ENCODE measurements at places on chromosomes 2 and 18.

- no peak for DNase-seq
Measured at GRCh38 chr18:34370704-34371395, 146.1 kb upstream of the NOL4 start.

DNA sequence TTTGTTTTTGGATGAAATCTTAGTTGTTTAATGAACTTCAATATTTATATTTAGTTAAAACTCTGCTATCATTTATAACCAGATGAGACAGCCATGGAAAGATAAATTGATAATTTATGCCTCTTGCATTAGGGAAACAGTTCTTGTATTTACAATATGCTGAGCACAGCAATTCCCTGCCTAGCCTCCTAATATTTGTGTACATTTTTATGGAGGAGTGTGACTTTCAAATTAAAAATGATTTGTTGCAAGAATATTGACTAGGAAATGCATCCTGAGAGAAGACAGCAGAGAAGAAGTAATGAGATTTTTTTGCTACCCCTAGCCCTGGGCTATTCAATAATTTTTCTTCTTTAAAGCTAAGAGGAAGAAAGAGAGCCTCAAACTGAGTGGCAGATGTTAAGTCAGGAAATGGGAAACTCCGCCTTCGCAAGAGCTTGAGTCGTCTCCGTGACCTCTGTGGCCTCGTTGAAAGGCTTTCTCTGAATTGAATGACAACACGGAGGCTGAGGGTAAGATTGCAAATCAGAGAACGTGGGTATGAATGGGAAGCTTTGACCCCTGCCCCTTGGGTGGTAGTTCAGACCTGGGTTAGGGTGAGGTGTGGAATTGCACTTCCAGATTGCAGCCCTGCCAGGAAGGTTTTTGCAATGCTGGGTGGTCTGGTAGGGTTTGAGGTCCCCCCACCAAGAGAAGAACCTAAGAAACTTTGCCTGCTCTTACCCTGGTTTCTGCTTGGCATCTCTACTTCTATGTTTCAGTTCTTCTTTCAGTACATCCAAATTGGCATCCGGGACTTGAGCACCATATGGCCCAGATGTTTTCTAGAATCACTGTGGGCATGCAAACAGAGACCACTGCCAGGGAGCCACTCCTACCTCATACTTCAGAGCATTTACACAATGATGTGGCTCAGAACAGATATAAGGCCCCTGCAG is 210.3 kb upstream of the RBMS1 start:
- DNase-seq = no peak

DNA sequence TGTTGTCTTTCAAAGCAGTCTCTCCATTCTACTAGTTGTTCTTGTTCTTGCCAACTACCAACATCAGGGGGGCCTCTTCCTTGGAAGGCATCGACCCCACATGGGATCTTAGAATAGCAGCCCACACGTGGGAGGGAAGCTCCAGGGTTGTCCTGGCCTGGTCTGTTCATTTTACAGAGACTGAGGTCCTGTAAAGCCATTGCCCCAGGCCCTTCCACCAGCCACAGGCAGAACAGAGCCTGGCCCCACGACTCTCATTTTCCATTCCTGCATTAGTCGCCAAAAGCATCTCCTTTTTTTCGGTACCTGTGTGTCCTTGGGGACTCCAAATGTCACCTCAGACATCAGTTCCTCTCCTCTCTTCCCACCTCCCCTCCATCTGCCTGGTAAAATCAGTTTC is 28.0 kb downstream of the CNGA3 start:
- no peak for DNase-seq

DNA sequence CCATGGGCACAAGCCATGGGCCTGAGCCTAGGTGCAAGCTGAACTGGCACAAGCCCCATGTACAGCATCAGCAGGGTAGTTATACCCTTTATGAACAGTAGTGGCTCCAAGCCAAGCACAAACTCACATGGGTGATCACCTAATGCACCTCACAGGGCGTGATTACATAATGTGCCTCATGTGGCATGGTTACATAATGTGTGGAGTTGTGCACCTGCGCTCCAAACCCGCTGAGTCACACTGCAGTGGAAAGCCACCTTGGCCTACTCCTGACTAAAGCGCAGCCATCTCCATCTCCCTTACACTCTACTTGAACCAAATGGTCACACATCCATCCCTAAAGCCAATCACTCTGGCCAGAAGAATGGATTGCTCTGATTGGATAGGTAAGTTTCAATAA is 279.7 kb downstream of the MBD2 start:
- DNase-seq = no peak
